NCI-H1930 (cell line): ENCODE measurements at places on chromosomes 11 and 22.

- no peak for DNase-seq
Measured at GRCh38 chr22:20027966-20028854, 7.3 kb downstream of the TANGO2 start.

- no peak for DNase-seq
Measured at GRCh38 chr22:25488244-25489020, 76.0 kb upstream of the GRK3 start.

- no peak for DNase-seq
Measured at GRCh38 chr22:28670161-28670560, 9.5 kb downstream of the TTC28 start.

DNA sequence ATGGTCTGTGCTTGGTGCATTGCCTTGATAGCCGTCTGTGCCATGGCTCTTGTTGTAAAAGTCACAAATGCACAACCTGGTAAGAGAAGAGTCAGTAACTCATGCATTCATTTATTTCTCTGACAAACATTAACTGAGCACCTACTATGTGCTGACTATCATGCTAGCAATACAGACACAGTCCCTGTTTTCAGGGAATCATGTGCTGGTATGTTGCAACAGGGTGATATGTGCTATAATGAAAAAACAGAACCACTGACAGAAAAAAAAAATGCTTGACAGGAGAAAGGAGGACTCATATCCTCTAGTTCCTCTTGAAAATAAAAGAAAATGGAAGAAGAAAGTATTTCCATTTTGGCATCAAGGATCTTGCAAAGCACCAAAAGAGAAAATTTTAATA is 34.5 kb upstream of the RAPSN start:
- DNase-seq: no peak

DNA sequence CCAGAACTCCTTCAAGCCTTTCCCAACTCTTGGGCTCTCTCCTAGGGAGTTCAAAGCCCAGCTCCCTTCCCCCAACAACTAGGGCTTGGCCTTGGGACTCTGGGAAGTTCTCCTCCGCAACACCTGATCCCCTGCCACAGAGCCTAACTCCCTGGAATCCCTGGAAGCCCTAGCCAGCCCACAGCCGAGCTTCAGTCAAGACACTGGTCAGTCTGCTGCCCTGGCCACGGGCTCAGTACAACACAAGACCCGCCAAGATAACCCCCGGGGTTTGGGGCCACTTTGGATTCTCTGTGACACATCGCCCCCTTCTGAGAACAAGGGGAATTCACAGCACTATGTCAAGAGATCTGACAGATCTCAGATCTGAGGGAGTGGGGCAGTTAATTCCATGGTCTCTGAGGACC is 58.3 kb downstream of the SLC22A12 start:
- DNase-seq: no peak
